ENCODE measurements at places on chromosomes 5 and 9.

GRCh38 chr5:10861423-10861790 lies 100.4 kb upstream of the DAP start:
- DNase-seq = no peak

- DNase-seq = no peak
Observed at GRCh38 chr5:172487671-172488070, 33.3 kb upstream of the SH3PXD2B start.

- DNase-seq = peak; percentile 79
Observed at GRCh38 chr9:108784998-108785397, 70.8 kb downstream of the ACTL7B start.

GRCh38 chr9:89622933-89623861 lies 18.4 kb downstream of the GADD45G start:
- DNase-seq = no peak

DNA sequence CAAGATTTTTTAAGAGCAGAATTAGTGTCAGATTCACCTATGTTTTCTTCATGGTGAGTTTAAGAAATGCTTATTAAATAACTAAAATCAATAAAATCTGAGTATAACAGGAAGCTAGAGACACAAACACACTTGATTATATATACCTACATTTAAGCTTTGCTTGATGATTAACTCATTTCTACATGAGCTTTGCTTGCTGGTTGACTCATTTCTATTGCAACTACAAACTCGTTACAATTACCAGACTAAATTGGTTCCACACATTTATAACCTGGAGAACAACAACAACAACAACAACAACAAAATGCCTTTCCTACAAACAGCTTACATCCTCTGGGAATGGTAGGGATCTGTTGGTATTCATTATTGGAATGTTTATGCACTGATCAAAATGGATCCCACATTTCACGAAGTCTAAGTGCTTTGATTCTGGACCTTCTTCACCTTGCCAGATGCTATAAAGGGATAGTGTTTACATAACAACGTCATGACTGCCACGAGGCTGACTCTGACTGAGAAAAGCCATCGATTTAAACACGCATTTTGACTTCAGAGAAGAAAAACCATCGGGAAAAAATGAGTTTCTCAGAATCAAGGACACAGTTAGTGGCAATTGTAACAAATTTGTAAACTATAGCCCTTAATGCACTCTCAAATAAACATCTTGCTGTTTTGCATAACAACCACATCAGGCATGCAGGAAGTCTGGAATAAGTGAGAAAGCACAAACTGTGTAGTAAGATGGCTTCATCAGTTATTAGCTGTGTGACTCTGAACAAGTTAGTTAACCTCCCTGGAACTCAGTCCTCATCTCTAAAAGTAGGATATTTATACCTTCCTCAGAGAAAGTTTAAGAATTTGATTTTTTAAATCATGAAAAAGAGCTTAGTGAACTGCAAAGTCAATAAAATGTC lies 49.8 kb downstream of the RASEF start:
- peak; percentile 69 for DNase-seq

GRCh38 chr5:146521403-146522106 lies 5.6 kb upstream of the GPR151 start:
- DNase-seq = no peak

GRCh38 chr5:81418606-81419005 lies 24.7 kb upstream of the ACOT12 start:
- peak; percentile 22 for DNase-seq

DNA sequence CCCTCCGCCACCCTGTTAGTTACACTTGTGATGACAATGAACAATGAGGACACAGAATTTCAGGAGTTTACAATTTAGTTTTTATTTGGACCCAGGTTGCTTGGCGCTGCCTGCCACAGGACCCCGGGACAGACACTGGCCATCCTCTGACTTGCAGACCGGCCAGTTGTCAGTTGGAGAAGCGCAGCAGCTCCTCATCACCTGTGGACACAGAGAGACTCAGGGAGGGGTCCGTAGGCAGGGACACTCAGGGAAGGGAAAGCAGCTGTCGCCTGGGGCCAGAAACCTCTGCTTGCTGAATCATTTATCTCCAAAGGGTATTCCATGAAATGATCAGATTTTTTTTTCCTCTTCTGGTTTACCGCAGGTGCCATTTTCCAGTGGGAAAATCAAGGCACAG lies 18.0 kb downstream of the AMBP start:
- no peak for DNase-seq

DNA sequence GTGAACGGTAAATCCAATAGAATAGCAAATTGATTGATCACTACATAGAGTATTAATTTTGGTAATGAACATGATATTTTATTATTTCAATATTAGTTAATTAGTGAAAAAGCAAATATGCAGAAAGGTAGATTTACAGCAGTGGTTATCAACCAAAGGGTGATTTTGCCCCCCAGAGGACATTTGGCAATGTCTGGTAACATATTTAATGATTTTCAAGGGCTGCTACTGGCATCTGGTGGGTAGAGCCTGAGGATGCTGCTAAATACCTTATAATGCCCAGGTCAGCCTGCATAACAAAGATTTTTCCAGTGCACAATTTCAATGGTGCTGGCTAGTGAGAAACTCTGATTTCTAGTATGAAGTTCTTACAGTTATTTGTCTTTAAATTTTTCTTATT lies 1313.7 kb downstream of the PTPRD start:
- DNase-seq = no peak

GRCh38 chr5:170333161-170333910 lies 35.8 kb upstream of the LCP2 start:
- no peak for DNase-seq

DNA sequence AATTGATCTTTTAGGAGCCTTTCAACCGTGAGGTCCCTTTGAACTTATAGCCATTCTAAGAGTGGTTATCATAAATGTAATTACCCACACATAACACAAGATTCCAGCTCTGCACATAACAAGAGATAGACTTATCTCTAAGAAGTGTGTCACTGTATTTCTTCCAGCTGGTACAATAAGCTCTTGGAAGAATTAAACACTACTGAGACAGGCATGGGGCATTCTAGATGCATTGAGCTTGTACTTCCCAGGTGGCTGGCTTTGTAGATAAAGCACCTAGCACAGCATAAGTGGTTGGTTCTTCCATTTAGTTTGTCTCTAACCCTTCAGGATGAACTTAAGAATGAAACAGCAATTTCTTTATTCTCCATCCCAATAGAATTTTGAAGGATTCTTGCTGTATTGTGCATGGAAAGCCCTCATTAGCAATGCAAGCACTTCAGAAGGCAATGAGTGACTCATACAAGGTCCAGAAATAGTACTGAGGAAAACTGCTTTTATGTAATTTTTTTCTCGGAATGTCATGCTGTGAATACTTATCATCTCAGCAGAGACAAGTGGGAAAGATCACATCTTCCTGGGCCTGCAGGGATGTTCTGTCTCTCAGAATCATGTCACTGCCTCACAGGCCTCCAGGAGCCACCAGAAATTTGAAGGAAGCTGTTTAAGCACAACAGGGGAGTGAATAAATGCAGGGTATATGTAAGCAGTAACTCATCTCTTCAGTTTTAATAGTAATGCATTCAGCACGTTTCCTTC lies 91.1 kb upstream of the CD180 start:
- peak; percentile 45 for DNase-seq

GRCh38 chr5:76351176-76351575 lies 51.9 kb upstream of the IQGAP2 start:
- DNase-seq = no peak

GRCh38 chr9:5274770-5275169 lies 29.7 kb downstream of the RLN2 start:
- DNase-seq = no peak

DNA sequence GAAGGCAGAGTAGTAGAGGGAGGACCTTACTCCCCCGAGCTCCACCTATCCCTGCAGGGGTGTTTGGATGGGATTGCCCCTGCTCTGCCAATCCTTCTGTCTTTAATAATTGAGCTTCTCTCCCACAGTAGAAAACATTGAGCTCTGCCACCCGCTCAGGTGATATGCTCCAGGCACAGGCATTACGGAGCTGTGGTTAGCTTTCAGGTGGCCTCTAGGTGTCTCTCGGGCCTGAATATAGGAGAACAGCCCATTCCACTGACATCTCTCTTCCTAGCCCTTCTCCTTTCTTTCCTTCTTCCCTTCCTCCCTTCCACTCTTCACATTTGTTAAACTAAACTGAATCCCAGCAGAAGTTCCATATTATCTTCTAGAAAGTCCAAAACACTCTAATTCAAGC lies 203.4 kb downstream of the SYK start:
- no peak for DNase-seq

- DNase-seq = no peak
Observed at GRCh38 chr9:117714282-117714681, 10.1 kb downstream of the TLR4 start.

GRCh38 chr5:154078272-154078671 lies 39.5 kb downstream of the MFAP3 start:
- DNase-seq = no peak

DNA sequence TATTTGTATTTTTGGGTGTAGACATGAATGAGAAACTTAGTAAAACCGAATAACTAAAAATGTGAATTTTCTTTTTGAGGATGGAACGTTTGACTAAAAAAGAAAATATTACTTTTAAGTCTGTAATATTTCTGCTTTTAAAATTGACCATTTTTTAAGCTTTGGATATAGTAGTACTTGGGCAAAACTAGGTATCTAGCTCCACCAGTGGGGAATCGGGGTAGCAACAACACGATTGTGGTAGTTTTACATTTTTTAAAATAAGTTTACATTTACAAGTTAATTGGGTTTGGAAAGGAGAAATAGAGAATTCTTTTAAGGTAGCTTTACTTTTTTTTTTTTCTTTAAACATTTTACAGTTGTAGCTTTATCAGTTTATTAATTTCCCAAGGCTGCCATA lies 154.4 kb downstream of the MAN2A1 start:
- peak; percentile 32 for DNase-seq

DNA sequence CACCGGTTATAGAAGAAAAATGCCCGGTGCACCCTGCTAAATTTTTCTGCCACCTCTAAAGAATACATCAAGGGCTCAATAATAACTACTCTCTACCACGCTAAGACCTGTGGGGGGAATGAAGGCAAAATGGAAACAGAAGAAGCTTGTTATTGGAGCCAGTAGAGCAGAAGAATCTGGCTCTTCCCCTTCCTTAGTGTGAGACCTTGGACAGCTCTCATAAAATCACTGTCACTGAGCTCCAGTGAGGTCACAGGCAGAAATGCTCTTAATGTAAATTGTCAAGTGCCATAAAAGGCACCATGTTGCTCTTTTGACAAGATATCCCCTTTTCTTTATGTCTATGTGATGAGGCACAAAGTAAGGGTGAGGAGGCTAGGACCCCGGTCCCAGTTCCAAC lies 74.4 kb downstream of the ASTN2 start:
- DNase-seq = no peak

DNA sequence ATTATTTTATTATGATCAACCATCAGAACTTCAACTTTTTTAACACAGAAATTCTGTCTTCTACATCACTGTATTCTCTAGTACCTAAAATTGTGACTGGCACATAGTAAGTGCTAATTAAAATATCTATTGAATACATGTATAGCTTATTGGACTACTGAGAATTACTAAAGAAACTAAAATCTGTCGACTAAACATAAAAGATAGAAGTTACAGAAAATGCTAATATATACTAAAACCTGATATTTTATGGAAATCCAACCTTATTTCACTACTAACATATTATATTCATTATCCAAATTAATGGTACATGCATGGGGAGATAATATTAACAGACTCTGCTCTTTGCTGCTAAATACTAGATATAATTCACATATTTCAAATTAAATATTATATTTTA lies 153.6 kb downstream of the DTWD2 start:
- no peak for DNase-seq

GRCh38 chr5:109668237-109668636 lies 21.5 kb upstream of the MAN2A1 start:
- no peak for DNase-seq

DNA sequence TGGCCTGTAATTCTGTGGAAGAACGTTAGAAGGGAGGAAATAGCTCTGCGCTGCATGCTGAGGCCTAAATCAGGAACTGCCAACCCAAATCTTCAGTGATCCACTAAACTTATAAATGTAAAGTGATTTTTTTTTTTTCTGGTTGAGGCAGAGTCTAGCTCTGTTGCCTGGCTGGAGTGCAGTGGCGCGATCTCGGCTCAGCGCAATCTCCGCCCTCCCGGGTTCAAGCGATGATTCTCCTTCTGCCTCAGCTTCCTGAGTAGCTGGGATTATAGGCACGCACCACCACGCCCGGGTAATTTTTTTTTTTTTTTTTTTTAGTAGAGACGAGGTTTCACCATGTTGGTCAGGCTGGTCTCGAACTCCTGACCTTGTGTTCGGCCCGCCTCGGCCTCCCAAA lies 717.4 kb upstream of the FAM174A start:
- DNase-seq = no peak

DNA sequence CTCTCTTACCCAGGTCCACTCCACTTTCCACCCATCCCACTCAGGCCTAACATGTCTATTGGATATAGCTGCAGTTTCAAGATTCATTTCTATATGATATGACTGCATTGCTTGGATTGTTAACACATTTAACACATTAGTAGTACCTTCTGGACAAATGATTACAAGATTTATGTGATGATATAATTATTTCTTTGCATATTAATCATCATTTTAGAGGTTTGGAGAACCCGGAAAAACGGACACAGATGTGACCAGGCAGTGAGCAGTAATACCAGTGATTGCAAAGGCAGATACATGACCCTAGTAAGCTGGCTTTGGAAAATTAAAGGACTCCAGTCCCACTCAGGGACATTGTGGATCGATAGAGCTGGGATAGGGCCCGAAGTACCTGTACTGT lies 103.8 kb downstream of the PRR16 start:
- no peak for DNase-seq

DNA sequence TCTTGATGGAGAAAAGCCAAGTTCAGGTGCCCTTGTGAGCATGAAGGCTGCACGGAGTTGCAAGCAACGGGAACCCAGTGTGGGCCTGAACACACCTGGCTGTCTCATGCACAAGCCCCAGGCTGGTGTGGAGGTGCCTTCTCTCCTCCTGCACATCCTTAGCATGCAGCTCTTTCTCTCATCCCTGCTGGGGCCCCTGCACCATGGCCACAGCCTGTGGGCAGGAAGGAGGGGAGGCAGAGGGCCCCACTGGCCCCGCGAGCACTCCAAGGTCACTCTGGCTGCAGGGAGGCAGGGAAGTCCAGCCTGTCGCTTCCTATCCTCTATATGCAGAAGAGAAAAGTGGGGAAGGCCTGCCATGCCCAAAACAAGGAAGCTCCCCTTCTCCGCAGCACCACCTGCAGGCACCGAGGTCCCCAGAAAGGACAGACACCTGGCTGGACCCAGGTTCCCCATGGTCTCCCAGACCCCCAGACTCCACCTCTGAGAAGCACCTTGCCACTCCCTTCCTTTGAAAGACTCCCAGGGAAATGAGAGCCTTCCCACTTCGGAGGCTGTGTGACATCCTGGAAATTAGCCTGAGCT lies 18.6 kb downstream of the STKLD1 start:
- no peak for DNase-seq

All from iris pigment epithelial cell (primary cell).